ENCODE measurements at places on chromosomes 13 and 19.

DNA sequence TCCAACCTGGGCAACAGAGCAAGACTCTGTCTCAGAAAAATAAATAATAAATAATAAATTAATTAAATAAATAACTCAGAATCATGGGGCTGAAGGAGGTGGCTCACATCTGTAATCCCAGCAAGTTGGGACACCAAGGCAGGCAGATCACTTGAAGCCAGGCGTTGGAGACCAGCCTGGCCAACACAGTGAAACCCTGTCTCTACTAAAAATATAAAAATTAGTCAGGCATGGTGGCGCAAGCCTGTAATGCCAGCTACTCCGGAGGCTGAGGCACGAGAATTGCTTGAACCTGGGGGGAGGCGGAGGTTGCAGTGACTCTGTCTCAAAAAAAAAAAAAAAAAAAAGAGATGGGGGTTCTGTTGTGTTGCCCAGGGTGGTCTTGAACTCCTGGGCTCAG is 7.2 kb downstream of the TMEM38A start:
- DNase-seq, result no peak

GRCh38 chr13:66222926-66223325 is 1007.2 kb downstream of the PCDH9 start:
- no peak for DNase-seq

GRCh38 chr13:43377973-43378372 is 354.6 kb downstream of the DNAJC15 start:
- DNase-seq, result no peak

DNA sequence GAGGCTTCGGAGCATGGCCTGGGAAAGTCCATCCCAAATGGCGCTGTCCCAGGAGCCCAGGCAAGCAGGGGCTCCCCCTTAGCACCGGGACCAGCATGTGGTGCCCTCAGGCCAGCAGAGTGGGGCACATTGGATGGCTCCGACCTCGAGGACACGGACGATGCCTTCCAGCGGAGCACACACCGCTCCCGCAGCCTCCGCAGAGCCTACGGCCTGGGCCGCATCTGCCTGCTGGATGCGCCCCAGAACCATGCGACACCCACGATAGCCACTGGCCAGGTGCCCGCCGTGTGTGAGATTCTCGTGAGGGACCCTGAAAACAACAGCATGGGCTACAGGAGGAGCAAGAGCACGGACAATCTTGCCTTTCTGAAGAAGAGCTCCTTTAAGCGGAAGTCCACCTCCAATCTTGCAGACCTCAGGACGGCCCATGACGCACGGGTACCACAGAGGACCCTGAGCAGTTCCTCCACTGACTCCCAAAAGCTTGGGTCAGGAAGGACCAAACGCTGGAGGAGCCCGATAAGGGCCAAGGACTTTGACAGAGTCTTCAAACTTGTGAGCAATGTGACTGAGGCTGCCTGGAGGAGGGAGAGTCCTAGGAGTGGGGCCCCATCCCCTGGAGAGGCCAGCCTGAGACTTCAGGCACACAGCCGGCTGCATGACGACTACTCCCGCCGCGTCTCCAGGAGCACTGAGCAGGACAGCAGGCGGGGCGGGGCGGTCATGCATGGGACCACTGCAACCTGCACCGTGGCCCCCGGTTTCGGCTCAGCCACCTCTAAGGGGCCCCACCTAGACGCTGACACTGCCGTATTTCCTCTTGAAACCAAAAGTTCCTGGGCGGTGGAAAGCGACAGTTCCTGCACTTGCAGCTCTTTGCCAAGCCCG is 63.1 kb downstream of the SPATA13 start:
- no peak for DNase-seq

DNA sequence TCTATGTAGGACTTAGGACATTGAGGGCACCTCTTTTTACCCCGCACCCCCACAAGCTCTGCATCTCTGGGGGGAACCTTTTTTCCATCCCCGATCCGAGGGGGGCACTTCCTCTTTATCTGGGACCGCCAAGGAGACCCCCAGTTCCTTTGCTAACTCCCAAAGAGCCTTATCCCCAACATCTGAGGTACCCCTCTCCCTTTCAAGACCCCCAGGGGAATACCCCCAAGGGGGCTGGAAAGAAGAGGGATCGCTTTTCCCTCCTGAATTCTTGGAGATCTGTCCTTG is 1.1 kb downstream of the TNFSF9 start:
- no peak for DNase-seq

- DNase-seq, result no peak
Observed at GRCh38 chr13:105641121-105641520, 894.3 kb downstream of the EFNB2 start.
